Peyer's patch (tissue), 4 donors: ENCODE measurements at places on chromosomes 2 and 18.

DNA sequence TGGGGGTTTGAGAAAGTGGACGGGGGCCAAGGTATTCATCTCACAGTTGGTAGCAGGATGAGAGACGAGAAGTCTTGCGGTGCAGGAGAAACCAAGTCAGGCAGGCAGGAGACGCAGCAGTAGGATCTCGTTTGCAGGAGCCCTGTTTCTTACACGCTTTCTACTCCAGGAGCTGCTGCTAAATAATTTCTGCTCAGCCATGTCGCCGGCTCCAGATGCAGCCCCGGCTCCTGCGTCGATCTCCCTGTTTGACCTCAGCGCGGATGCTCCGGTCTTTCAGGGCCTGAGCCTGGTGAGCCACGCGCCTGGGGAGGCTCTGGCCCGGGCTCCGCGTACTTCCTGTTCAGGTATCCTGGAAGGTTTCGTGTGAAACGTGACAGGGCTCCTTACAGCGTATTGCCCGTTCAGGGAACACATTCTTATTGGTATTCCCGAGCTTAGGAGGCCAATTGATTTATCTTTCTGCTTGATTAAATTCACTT is 494 bp downstream of the ANKZF1 start:
- peak; percentile 74 for DNase-seq

GRCh38 chr18:56825321-56825720 is 174.2 kb downstream of the WDR7 start:
- DNase-seq, result no peak

DNA sequence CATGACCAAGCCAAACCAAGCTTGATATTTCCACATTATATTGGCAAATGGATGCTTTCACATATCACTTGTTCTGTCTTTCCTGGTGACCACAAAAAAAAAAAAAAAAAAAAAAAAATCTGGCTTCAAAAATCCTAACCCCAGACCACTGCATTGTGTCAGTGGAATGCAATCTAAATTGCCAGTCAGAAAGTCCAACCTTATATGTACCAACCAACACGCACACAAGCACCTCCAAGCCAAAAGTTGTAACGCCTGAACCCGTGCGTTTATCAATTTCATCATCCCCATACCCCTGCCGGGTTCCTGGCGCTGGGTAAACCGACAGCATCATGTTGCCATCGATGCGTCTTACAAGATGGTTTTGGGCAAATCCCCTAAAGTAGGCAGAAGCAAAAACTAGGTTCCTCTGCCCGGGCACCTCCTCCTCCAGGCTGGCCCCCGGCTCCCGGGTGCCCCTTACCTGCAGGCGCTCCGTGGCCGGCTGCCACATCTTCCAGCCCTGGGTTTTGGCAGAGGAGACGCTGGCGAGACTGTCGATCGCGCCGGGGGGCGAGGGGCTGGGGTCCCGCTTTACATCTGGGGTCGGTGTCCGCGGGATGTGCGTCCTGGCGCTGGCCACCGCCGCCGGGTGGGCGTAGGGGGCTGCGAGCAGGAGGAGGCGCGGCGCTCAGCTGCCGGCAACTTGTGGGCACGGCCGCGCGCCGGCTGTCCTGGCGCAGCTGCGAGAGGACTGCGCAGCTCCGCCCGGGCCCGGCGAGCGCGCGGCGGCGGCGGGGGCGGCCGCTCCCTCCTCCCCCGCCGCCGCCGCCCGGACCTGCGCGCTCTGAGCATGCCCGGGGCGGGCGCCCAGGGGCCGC is at the start of gene PID1:
Gene PID1 (minus strand): TSS at position 737 of the 860 bp plus-strand sequence. CDS start 244 bp downstream, at position 493.
- DNase-seq, result no peak

GRCh38 chr2:147554521-147555107 is 290.2 kb upstream of the ACVR2A start:
- no peak for DNase-seq

DNA sequence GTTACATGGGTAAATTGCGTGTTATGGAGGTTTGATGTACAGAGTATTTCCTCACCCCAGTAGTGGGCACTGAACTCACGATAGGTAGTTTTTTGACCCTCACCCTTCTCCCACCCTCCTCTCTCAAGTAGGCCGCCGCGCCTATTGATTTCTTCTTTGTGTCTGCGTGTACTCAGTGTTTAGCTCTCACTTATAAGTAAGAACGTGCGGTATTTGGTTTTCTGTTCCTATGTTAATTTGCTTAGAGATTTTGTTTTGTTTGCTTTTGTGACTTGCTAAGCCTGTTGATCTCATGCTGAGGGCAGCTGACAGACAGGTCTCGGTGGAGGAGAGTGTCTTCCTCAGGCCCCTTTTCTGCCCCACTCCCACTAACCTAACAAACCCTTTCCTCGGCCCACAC is 36.2 kb downstream of the ACOXL start:
- no peak for DNase-seq

- DNase-seq, result no peak
These were observed 115.7 kb upstream of the MMADHC start for GRCh38 chr2:149703281-149703680.

DNA sequence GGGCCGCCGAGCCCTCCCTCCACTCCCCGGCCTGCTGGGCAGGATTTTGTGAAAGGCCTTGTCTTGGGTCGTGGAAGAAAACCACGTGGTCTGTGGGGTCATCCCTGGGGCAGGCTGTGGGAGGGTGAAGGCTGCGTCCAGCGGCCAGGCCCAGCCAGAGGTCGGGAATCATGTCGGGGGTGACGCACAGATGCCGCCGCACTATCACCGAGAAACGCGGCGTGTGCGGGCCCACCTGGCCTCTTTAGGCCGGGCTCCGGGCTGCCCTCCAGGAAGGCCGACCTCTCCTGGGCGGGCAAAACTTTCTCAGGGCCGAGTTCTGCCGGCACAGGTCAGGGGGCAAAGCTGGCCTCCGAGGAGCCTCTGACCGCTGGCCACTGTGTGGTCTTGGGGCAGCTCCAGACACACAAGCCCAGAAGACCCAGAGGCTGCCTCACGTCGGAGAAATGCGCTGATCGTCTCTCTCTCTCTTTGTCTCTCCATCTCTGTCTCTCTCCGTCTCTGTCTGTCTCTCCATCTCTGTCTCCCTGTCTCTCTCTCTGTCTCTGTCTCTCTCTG is 28.4 kb downstream of the NFATC1 start:
- DNase-seq, result no peak

GRCh38 chr18:68426731-68427315 is 288.1 kb downstream of the TMX3 start:
- DNase-seq, result no peak

DNA sequence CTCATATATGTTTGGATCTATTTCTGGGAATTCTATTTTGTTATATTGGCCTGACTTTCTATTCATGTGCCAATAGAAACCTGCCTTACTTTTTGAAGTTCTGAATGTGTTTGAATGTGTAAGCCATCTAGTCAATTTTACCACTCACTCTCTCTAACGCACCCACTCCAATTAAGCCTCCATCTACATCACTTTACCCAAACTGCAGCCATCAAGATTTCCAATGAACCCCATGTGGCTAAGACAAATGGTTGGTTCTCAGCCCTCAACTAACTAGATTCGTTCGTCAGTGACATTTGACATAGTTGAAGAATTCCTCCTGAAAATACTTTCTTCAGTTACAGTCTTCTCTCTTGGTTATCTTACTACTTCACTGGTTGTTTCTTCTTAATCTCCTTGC is 137.3 kb upstream of the FSHR start:
- DNase-seq, result no peak

DNA sequence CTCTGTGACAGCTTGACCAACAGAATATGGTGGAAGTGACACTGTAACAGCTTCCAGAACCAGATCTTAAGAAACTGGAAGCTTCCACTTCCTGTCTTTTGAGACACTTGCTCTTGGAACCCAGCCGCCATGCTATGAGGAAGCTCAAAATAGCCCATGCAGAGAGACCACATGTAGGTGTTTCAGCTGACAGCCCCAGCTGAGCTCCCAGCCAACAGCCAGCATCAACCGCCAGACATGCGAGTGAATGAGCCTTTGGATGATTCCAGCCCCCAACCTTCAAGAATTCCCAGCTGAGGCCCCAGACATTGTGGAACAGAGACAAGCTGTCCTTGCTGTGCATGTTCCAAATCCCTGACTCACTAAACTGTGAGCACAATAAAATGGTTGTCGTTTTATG is 27.9 kb downstream of the ACVR1 start:
- DNase-seq, result no peak

DNA sequence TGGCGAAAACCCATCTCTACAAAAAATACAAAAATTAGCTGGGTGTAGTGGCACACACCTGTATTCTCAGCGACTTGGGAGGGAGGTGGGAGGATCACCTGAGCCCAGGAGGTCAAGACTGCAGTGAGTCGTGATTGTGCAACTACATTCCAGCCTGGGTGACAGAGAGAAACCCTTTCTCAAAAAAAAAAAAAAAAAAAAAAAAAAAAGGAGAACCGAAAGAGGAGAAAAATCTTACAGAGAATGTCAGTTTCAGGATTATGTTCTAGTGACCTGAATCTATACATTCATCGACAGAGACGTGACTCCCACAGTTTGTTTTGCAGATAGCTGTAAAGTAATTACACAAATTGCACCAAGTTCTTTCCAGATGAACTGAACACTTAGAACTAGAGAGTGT is 187.8 kb downstream of the FTCDNL1 start:
- no peak for DNase-seq
